ENCODE measurements at places on chromosomes 11 and 22.

- no peak for DNase-seq
These were observed 22.2 kb downstream of the LIF start for GRCh38 chr22:30224161-30224857.

DNA sequence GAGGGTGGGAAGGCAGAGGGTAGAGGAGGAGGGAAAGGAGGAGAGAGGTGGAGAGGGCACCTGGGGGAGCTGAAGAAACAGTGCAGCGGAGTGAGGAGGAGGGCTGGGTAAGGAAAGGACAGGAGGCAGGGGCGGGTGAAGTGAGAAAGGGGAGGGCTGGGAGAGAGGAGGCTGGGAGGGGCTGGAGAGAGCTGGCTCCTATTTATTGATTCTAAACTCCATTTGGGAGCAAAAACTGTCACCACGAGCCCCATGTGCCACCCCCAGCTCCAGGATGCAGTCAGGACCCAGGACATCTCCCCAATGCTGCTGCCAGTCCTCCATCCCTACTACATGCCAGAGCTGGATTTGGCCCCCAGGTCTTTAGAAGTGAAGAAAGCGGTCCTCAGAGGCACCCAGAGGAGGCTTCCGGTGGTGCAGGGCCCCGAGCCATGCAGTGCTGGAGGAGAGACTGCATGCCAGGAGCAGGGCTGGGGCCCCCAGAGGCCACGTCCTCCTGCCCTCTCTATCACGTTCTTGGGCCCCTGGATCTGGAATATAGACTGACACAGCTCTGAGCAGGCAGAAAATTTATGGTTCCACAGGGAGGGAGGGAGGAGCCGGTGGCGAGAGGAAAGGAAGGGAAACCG, 53.7 kb downstream of the SLC22A12 start:
- no peak for DNase-seq

DNA sequence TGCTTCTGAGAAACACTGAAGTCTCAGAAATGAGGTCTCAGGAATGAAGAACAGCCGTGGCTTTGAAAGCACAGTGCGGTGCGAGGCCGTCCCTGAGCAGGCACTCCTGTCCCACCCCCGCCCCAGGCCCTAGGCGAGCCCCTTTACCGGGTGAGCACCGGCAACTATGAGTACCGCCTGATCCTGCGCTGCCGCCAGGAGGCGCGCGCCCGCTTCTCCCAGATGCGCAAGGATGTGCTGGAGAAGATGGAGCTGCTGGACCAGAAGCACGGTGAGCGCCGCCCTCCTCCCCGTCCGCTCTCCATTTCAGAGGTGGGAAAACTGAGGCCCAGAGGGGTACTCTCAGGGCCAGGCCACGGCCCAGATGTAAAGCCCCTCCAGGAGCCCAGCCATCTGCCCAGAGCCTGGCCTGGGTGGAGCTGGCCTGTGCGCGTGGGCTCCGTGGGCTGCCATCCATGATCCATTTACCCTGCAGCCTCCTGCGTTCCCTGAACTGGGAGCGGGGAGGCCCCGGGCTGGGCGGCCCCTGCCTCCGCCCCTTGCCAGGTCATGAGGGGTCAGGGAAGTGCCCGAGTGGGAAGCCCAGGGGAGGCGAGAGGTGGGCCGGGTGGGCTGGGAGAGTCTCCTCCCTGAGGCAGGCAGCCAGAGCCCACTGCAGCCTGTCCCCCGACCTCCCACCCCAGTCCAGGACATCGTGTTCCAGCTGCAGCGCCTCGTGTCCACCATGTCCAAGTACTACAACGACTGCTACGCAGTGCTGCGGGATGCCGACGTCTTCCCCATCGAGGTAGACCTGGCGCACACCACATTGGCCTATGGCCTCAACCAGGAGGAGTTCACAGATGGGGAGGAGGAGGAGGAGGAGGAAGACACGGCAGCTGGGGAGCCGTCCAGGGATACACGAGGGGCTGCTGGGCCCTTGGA, 9.5 kb downstream of the SLC16A8 start:
- no peak for DNase-seq

GRCh38 chr11:3000032-3000961, 8.2 kb upstream of the NAP1L4 start:
- DNase-seq: peak; percentile 86

DNA sequence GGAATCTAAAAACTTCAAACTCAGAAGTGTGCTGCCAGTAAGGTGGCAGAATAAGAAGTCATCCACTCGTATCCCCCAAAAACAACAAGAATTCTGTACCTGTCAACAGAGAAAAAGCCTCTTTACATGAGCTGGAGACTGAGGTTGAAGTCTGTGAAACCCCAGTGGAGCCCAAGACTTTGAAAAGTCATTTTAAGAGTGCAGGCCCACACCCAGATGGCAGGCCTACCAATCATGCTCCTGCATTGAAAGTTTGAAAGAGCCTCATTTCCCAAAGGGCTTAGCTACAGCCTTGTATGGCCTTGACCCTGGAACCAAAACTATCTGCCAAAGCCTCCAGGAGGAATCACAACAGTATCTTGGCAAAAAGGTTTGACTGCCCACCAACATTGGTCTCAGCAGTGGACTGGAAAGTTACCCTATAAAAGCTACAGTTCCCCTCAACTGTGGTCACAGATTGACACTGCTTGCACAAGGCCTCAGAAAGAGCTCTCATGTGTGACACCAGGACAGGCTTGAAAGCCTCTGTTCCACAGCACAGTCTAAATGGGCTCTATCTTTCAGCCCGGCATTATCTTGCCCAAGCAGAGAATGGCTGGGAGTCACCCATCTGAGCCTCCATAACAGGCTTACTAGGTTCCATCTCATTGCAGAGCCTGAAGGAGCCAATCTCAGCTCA, 47.7 kb downstream of the SLC22A9 start:
- DNase-seq: no peak

DNA sequence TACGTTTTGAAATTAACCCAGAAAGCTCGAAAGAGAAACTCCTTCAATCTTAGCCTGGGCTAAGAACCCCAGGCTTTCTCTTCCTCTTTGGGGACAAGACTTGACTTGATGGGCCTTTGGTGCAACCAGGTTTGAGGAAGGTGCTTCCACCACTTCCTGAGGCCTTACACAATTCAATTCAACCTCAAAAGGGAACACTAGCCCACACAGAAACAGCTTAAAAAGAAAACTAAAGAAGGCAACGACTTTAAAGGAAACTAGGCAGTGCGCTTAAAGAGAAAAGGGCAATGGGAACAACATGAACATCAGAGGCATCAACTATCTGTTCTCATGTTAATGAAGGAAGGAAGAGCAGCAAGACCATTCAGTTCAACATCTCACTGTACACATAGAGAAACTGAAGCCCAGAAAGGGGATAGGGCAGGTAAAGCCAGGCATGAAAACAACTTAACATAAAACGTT, 24.8 kb downstream of the PAK1 start:
- DNase-seq: no peak

GRCh38 chr22:32544953-32545558, 70.4 kb downstream of the FBXO7 start:
- DNase-seq: no peak

GRCh38 chr11:75398906-75399305, 412 bp upstream of the RPS3 start:
- no peak for DNase-seq

- no peak for DNase-seq
These were observed 30.4 kb upstream of the TRIM29 start for GRCh38 chr11:120168108-120168959.

GRCh38 chr11:78010304-78010703, 12.8 kb downstream of the KCTD14 start:
- no peak for DNase-seq

DNA sequence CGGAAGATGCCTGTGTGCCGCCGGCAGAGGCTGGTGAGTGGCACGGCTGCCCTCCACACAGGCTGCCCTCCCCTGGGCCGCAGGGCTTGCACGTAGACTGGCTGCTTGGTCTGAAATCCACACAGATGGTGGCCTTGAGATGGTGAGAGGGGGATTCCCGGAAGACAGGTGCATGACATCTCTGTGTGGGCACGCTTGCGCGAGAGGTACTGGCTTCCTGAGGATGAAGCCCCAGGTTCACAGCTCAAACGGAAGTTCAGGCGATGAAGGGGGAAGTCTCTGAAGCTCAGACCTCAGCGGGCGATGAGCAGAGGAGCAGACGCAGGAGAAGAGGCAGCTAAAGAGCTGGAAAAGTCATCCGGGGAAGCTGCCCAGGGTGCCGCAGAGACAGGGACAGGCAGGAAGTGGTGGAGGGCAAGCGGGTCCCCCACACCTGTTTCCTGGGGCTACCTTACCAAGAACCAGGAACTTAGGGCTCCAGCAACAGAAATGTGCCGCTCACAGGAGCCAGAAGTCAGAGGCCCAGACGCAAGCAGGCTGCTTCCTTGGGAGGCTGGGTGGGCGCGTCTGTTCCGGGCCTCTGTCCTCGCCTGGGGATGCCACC, 7.2 kb downstream of the CRELD2 start:
- DNase-seq: no peak

GRCh38 chr11:46855167-46855566, 9.1 kb upstream of the CKAP5 start:
- DNase-seq: no peak

- DNase-seq: no peak
These were observed 105.5 kb downstream of the PARVA start for GRCh38 chr11:12482839-12483238.

DNA sequence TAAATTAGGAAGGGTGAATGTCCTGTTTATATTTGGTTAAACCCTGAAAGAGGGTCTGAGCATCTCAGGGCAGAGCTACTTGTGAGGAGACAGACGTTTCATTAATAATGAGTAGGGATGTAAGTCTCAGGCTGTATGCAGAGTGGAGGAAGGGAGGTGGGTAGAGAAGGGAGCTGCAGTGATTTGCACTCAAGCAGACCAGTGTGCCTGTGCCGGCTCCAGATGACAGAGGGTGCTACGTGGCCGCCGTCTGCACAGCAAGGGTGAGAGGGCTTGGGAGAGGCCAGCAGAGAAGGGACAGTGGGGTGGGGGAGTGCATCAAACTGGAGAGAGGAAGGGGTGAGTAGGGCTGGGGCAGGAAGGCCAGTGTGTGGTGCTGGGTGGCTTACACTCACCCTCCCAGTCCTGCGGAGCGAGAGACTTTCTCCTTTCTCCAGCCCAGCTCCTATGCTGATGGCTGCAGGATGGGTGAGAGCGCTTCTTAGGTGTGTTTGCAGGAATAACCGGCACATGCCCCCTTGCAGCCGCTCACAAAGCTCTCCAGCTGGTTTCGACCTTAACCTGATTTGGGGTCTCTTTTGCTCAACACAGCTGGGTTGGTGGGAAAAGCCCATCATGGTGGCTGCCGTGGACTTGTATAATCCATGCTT, 130.6 kb downstream of the ST3GAL4 start:
- no peak for DNase-seq

- peak; percentile 37 for DNase-seq
These were observed 28.7 kb downstream of the INCENP start for GRCh38 chr11:62152245-62153086.

- peak; percentile 30 for DNase-seq
These were observed 682.3 kb downstream of the TBC1D22A start for GRCh38 chr22:47444746-47445065.

GRCh38 chr11:90947930-90948329, 725.1 kb upstream of the CHORDC1 start:
- no peak for DNase-seq

DNA sequence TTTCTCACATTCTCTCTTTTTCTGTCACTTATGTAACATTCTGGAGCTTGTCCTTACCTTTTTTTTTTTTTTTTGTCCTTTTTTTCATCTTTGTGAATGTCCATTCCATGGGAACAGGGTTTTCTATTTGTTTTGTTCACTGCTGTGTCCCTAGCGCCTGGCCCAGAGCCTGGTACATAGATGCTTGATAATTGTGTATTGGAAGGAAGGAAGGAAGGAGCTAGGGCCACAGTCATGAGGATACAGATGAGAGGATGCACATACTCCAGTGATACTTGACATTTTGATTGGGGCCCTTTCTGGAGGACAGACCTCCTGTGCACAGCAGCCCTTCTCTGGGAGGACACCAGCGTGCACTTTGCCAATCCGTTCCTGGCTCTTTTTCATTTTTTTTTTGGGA, 68.9 kb downstream of the KIAA1671 start:
- no peak for DNase-seq

- no peak for DNase-seq
These were observed 14.2 kb downstream of the SAAL1 start for GRCh38 chr11:18091731-18092130.

- DNase-seq: no peak
These were observed 41.8 kb upstream of the PRODH start for GRCh38 chr22:18977824-18978425.

GRCh38 chr11:111603611-111604130, 1.4 kb downstream of the SIK2 start:
- DNase-seq: no peak
